ENCODE measurements at places on chromosomes 4 and X.

GRCh38 chr4:5084911-5085475 is 33.7 kb downstream of the STK32B start:
- DNase-seq, result no peak

GRCh38 chr4:41656572-41657520 is 91.7 kb downstream of the PHOX2B start:
- no peak for DNase-seq

GRCh38 chr4:73019462-73020047 is 50.0 kb downstream of the COX18 start:
- no peak for DNase-seq

DNA sequence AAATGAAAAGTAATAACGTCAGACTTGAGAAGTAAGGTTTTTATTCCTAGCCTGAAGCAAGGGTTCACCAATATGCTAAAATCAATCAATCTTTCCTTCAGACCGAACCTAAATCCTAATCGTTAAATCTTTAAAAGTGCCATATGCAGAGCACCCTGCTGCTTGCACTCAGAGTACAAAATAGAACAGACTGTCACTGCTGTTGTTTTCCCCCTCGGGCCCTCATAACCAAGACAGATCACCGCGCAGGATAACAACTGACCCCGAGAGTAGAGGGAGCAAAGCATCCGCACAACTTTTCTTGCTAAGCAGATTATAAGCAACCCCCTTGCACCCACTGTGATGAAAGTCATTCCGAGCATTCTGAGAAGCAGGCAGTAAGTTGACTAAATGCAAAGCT is 550.9 kb upstream of the NDST4 start:
- DNase-seq, result no peak

- DNase-seq, result no peak
Observed at GRCh38 chrX:9729171-9729885, 36.3 kb downstream of the GPR143 start.

GRCh38 chrX:130172127-130172845 is 524 bp downstream of the RAB33A start:
- no peak for DNase-seq

GRCh38 chr4:53547983-53548382 is 43.3 kb downstream of the LNX1 start:
- DNase-seq, result no peak

- no peak for DNase-seq
Observed at GRCh38 chrX:127459790-127460189, 592.4 kb downstream of the ACTRT1 start.

- DNase-seq, result no peak
Observed at GRCh38 chrX:101229170-101229569, 9.6 kb downstream of the DRP2 start.

GRCh38 chrX:53817548-53817947 is 131.0 kb upstream of the HUWE1 start:
- no peak for DNase-seq

DNA sequence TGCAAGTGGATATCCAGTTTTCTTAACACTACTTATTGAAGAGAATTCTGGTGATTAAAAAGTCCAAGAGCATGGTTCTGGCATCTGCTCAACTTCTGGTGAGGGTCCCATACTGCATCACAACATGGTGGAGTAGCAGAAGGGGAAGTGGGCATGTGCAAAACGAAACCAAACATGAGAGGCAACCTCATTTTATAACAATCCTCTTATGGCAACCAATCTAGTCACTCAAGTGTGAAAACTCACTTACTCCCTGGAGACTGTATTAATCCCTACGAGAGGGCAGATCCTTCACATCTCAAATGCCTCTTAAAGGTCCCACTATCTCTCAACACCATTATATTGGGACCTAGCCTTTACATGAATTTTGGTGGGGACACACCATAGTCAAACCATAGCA is 55.4 kb upstream of the TRO start:
- DNase-seq, result no peak

Data from Peyer's patch (tissue), 4 donors.